Activated T-cell treated with anti-CD3 and anti-CD28 coated beads for 4 hours (primary cell): ENCODE measurements at places on chromosomes 1 and 21.

GRCh38 chr1:31700468-31701090 lies 3.2 kb downstream of the COL16A1 start:
- DNase-seq: no peak

DNA sequence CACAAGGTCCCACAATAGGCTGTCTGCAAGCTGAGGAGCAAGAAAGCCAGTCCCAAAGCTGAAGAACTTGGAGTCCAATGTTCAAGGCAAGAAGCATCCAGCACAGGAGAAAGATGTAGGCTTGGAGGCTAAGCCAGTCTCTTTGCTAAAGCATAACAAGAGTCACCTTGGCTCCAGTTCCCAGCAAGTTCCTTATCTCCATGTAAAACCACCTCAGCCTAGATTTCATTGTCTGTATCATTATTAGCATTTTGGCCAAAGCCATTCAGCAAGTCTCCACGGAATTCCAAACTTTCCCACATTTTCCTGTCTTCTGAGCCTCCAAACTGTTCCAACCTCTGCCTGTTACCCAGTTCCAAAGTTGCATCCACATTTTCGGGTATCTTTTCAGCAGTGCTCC lies 36.9 kb downstream of the PIGM start:
- DNase-seq: no peak

GRCh38 chr1:52623812-52624211 lies 9.2 kb upstream of the SHISAL2A start:
- no peak for DNase-seq

- DNase-seq: no peak
These were observed 1.7 kb downstream of the ISG15 start for GRCh38 chr1:1014799-1015681.

DNA sequence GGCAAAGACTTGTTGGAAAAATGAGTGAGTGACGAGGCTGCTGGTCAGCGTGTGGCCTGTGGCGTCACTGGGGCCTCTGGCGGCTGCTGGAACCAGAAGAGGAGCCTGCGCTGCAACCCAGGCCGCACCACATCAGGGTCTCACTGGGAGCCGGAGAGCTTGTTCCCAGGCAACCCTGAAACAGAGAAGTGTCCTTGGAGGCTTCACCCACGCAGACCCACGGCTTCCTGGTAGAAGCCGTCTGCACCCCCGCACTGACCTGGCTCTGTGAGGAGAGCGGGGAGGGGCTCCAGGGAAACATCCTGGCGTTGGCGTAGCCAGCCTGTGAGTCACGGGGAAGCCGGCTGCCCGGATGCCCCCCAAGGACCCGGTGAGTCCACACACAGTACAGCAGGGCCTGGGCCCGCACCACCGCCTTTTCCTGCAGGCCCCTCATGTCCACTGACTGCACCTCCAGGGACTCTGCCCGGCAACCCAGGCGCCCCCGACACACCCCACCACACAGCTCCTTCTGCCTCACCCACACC lies 57.4 kb downstream of the COL6A1 start:
- DNase-seq: no peak

DNA sequence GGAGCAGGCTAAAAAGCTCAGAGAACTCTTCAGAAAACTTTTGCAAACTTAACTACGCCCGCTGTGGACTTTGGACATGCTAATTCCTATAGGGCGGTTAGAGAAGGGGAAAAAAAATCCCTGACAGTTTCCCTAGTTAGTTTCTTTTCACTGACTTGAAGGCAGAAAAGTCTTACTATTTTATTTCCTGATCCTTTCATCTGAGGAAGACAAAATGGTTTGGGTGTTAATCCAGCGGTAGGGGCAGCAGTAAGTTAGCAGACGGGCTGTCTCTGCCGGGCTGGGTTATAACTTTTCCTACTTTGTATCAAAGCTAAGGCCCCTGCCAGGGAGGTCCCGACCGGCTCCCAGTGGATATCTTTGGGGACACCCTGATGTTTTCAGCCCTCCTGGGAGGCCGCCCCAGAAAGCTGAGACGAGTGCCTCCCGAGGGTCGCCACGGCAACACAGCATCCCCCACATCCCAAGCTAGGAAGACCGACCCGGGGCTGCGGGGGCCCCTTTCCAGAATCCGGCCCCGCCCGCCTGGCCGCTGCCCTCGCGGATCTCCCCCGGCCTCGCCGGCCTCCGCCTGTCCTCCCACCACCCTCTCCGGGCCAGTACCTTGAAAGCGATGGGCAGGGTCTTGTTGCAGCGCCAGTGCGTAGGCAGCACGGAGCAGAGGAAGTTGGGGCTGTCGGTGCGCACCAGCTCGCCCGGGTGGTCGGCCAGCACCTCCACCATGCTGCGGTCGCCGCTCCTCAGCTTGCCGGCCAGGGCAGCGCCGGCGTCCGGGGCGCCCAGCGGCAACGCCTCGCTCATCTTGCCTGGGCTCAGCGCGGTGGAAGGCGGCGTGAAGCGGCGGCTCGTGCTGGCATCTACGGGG lies 162.6 kb downstream of the RUNX1 start:
- no peak for DNase-seq

- no peak for DNase-seq
These were observed 29.6 kb upstream of the WASF2 start for GRCh38 chr1:27519331-27520258.

DNA sequence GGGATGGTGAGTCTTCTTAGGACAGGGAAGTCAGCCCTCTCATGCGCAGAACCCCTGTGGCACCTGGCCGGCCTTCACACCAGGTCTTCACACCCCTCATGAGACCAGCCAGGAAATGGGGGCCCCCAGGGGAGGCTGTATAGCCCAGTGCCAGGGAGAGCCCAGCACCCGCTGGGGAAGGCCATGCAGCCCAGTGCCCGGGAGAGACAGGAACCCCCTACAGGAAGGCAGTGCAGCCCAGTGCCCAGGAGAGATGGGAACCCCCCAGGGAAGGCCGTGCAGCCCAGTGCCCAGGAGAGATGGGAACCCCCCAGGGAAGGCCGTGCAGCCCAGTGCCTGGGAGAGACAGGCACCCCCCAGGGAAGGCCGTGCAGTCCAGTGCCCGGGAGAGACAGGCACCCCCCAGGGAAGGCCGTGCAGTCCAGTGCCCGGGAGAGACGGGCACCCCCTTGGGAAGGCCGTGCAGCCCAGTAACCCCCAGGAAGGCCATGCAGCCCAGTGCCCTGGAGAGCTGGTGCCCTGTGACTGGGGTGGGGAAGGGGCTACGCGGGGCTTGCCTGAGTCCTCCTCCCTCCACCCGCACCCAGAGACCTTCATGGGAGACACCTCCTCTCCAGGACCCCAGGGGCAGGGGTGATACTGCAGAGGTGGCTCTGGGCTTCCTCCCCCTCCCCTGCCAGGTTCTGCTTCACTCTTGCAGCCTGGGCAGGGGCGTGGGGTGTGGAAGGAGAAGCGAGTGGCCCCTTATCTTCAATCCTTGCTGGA lies 110.5 kb upstream of the COL6A1 start:
- no peak for DNase-seq

GRCh38 chr1:2803086-2803930 lies 1.8 kb upstream of the TTC34 start:
- no peak for DNase-seq

GRCh38 chr1:23179862-23180261 lies 11.2 kb upstream of the LUZP1 start:
- no peak for DNase-seq

GRCh38 chr1:205263580-205264190 lies 35.9 kb downstream of the TMCC2 start:
- no peak for DNase-seq

- DNase-seq: no peak
These were observed 14.9 kb upstream of the CD1C start for GRCh38 chr1:158274797-158275196.

- DNase-seq: no peak
These were observed 32.4 kb downstream of the RGS5 start for GRCh38 chr1:163170331-163170730.

DNA sequence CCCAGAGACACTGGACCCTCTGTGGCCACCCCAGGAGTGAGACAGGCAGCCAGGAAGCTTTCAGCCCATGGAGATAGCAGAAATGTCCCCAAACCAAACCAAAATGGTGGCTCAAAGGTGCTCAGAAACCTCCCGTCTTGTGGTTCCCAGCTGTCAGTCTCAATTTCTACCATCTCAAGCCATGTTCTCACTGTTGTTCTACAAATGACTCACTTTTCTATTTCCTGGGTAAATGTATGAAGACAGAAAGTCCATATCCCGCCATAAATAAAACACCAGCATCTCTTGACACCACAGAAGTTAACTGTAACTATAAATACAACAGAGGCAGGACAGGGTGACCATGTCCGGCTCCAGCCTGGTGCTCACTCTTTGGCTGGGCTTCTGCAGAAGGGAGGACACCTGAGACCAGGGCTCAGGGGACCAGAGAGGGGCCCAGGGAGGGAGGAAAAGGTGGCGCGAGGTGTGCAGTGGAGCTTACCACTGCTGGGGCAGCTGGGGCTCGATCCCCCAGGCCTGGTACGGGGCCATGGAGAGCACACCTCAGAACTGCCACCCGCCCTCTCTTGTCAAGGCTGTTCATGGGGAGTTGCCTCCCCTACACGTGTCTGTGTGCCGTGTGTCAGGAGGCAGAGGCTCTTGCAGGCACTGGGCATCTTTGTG lies 43.6 kb downstream of the EPHB2 start:
- no peak for DNase-seq

GRCh38 chr1:219871427-219872057 lies 56.8 kb downstream of the SLC30A10 start:
- DNase-seq: no peak

- no peak for DNase-seq
These were observed 308.7 kb downstream of the TTLL7 start for GRCh38 chr1:83689921-83690868.

DNA sequence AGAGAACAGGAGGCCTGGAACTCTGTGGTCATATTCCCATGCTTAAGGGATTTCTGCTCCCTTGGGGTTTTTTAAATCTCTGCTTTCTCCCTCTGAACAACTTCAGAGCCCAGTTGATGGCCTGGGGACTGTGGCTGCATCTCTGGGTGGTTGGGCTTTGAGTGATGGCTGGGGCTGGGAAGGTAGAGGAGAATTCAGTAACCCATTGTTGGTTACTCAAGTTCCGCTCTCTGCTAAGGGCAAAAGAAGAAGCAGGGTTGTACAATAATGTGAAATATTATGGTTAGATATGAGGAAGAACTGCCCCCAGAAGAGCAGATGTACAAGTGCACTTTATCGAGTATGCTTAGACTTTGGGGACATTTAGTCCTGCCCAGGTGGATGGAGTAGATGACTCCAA lies 72.1 kb upstream of the CNTN2 start:
- no peak for DNase-seq

- DNase-seq: no peak
These were observed 29.9 kb downstream of the MRAP start for GRCh38 chr21:32328595-32328994.

- no peak for DNase-seq
These were observed 14.5 kb downstream of the DUSP10 start for GRCh38 chr1:221727146-221728036.

- DNase-seq: no peak
These were observed 5.8 kb upstream of the SRP9 start for GRCh38 chr1:225771661-225772322.

DNA sequence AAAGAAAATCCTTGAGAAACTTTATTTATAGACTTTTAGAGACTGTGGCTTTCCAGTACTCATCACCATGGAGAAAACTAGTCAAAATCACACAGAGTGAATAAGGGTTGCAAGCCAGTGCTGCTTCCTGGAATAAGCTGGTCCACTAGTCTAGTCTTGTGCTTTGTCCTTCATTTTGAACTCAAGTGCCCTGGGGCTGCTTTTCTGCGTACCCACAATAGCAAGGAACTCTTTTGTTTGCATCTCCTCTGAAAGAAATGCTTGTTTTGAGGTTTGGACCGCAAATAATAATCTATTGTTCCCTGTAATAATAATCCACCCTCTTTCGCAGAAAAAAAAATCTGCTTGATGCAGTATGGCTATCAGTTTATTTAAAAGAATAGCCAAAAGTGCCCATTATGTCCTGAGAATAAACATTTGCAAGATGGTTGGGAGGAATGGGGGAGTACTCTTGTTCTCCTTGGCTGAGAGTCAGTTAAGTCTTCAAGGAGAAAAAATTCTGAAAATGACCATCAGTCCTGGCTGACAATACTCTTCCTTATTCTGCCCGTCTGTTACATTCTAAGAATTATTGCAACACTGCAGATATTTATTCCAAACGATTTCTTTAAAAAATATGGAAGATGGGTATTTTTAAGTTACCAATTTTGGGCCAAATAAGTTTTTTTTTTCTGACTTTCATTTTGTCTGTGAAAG lies 41.9 kb downstream of the MPZL1 start:
- no peak for DNase-seq

DNA sequence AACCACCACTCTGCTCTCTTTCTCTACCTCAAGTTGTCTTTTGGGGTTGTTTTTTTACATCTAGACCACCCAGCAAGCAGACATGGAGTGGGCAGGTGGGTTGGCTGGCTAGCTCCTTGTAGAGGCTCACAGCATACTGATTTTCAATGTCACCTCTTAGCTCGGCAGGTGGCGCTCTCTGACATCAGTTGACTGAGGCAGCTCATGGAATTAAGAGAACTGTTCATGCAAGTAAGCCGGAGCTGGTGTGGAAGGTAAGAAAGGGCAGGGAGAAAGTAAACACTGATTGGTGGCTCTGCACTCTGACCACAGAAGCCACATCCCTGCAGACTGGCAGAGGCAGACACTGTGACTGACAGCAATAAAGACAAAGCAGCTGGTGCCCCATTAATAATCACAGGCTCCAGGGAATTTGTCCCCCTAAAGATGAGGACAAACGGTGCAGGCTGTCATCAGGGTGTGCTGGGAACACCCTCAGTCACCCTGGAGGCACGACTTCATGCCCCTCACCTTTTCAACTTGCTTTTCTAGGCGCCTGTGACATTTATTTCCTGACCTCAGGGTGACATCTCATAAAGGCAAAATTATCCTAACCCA lies 226.8 kb downstream of the LMX1A start:
- DNase-seq: no peak

DNA sequence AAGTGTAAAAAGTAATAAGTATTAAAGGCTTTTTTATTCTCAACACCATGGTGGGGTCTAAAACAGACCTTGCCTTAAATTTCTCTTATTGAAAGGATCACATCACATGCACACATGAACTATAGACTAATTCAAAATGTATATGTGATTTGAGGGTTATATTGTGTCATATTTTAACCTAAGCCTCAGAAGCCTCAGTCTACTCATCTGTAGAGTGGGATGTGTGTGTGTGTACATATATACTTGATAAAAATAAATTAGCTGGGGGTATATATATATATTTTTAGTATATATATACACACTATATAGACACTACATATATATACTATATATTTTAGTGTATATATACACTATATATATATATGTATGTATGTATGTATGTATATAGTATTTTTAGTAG lies 58.8 kb downstream of the KCTD3 start:
- no peak for DNase-seq

DNA sequence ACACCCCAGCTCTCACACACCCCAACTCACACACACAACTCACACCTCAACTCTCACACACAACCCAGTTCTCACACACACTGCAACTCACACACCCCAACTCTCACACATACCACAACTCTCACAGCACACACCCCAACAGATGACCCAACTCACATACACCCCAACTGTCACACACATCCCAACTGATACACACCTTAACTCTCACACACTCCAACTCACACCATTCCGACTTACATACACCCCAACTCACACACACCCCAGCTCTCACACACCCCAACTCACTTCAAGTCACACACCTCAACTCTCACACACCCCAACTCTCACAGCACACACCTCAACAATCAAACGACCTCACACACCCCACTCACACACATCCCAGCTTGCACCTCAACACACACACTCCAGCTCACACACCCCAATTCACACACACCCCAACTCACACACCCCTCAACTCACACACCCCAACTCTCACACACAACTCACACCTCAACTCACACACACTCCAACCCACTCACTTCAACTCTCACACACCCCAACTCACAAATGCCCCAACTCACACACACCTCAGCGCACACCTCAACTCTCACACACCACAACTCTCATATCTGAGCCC lies 66.3 kb downstream of the SETD4 start:
- DNase-seq: no peak
